ENCODE measurements at places on chromosomes 6 and 20.
A peak's percentile ranks its signal among the peaks of the same experiment; 100 is the strongest.

GRCh38 chr6:78483553-78484197 lies 383.7 kb upstream of the IRAK1BP1 start:
- no peak for DNase-seq

DNA sequence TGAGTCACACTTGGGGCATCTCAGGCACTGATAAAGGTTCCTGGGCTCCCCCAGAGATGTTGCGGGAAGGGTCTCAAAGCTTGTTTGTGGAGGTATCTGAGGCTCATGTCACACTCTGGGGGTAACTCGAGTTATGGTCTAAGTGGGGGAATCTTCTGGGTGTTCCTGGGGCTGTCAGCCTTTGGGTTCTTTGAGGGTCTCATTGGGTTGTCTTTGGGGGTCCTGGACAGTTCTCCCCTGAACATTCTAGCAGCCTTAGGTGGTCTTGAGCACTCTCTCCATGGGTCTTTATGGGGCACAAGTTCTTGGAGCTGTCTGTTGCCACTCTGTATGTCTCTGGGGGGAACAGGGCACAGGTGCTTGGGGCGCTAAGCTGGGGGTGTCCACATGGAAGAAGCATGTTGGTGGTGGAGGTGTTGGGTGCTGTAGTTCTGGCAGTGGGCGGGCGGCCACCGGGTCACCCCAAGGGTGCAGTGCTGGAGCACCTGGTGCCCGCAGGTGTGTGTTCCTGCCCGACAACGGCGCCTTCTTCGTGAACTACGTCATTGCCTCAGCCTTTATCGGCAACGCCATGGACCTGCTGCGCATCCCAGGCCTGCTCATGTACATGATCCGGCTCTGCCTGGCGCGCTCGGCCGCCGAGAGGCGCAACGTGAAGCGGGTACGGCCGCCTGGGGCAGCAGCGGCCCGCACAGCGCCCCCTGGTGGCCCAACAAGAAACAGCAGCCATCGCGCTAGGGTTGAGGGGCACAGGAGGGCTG lies 7.1 kb upstream of the CAPN11 start:
- DNase-seq = peak; percentile 69

DNA sequence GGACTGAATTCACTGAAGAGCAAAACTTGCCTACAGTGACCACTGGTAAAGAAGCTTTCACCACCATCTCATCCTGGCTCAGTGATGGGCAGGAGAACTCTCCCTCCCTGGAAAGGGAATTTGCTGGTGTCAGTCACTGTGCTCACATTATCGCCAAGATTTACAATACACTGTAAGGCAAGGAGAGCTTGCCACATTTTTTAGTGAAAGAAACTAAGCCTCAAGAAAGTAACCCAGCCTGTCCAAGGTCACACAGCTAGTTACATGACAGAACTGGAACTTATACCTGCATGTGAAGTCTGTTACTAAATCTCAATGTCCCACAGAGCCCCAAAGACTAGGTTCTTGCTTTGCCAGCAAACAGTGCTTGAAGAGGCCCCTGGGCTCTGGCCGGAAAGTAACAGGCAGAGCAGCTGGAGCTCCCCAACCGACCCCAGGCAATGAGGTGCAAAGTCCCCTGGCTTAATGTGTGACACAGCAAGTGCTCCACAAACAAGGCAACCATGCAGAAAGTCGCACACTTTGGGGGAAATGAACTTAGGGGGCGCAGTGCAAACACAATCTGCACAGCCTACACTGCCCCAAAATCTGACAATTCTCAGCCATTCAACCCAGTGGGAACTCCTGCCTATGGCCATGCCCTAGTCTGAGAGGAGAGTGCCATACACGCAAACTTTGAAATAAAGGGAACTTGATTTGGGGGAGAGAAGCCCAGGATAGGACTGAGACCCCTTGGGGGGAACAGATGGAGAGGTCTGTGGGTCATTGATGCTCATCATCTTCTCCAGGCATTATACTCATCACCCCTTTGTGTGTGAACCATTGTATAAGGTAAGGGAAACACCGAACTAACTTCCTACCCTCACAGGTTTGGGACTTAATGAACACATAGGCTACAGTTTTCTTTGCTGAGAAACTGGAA lies 1.9 kb downstream of the BCL2L1 start:
- no peak for DNase-seq

DNA sequence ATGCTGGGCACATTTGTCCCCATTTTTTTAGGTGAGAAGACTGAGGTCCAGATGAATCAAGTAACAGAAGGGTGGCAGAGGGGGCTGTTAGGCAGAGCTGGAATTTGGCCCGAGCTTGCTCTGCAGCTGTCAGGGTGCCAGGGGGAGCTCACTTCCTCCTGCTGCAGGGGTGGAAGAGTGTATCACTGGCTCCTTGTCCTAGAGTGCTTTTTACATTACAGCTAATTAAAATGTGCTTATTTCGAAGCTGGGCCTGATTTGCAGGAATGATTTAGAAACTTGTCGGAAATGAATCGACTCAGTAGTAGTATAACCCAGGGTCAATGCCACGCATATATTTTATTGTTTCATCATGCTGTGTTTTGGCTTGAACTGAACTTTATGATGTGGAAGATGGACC lies 11.1 kb downstream of the TOX2 start:
- DNase-seq = no peak

GRCh38 chr6:105909106-105909505 lies 177.0 kb upstream of the PRDM1 start:
- DNase-seq = peak; percentile 91

All from inflammatory macrophage treated with lipopolysaccharide for 4 hours (primary cell).